Stimulated activated CD4-positive, alpha-beta T cell treated with anti-CD3 and anti-CD28 coated beads, Interleukin-15, amount 100 ng/mL, for 48 hours (primary cell): ENCODE measurements at places on chromosomes 4 and X.

DNA sequence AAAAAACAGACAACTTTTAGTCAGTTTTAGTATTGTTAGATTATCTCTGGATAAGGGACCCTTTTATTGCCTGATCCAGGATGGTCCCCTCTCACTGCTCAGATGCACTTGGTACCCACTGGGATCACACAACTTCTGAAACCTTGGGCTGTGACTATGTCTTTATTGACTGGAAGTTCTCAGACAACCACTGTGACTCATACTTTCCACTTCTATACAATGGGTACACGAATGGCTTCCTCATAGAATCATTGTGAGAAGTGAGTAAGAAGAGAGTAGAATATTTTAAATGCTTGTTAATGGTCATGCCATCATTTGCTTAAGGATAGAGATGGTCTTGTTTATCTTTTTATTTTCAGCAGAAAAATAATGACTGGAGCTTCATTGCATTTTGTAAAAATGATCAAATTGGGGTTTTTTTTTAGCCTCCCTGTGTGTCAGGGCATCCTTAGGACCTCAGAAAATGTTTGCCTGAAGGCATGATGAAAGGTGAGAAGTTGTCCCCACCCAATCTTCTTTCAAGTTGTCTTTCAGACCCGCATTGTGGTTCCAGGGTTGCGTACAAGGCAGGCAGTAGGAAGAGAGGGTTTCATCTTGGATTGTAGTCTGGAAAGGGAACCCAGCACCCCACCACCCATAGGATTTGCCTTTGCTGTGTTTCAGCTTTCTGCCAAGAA, 115.1 kb downstream of the CPEB2 start:
- peak; percentile 1 for DNase-seq

- DNase-seq, result no peak
Measured at GRCh38 chr4:156237231-156237630, 283.6 kb upstream of the CTSO start.

GRCh38 chr4:108762559-108763225, at the start of gene ETNPPL:
Gene ETNPPL (minus strand): TSS chr4:108763053. CDS start chr4:108762898, 155 bp downstream.
- peak; percentile 5 for DNase-seq

DNA sequence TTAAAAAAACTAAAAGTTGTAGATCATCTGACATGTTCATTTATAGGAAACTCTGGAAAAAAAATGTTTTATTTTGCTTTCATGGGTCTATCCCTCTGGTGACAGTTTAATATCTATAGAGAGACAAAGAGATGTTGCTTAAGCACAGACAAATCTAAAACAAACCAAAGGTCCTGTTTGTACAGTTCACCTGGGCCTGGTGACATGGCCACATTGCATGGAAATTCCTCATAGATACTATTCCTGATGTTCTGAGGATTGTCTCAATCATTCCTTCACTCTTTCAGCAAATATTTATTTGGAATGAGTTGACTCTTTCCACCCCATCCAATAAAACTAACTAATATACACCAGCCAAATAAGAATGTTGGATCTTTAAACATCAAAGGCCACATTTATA, 259.1 kb upstream of the NOCT start:
- no peak for DNase-seq

DNA sequence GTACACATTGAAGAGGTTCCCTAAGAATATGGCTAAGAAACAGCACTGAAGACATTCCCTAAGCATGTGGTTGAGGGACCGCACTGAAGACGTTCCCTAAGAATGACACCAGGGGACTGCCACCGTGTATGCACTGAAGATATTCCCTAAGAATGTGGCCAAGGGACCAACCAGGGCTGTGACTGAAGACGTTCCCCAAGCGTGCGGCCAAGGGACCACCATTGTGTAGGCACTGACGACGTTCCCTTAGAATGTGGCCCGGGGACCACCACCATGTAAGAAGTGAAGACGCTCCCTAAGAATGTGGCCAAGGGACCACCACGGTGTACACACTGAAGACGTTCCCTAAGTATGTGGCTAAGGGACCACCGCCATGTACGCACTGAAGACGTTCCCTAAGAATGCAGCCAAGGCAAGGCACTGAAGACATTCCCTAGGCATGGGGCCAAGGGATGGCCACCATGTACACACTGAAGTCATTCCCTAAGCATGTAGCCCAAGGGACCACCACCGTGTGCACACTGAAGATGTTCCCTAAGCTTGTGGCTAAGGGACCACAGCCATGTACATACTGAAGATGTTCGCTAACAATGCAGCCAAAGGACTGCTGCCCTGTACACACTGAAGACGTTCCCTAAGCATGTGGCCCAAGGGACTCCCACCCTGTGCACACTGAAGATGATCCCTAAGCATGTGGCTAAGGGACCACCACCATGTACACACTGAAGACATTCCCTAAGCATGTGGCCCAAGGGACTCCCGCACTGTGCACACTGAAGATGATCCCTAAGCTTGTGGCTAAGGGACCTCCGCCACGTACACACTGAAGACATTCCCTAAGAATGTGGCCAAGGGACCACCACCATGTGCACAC, 22.0 kb downstream of the DHRSX start:
- no peak for DNase-seq

DNA sequence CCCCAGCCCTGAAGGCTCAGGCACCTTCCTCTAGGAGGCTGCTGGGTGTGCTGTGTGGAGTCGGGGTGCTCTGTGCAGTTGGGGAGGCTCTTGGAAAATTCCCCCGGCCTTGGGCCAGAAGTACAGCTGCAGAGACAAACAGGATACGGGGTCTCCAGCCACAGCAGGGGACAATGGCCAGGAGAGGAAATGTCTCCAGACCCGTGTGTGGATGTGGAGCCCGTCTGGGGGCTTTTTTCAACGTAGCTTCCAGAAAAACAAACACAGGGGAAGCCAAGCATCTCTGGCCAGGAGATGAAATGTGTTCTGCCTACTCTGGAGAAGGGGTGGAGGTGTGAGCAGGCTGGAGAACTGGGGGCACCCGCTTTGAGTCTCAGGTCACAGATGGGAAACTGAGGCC, 3.7 kb upstream of the SH3TC1 start:
- DNase-seq, result no peak

- DNase-seq, result no peak
Measured at GRCh38 chr4:8254076-8254475, 15.5 kb upstream of the HTRA3 start.

DNA sequence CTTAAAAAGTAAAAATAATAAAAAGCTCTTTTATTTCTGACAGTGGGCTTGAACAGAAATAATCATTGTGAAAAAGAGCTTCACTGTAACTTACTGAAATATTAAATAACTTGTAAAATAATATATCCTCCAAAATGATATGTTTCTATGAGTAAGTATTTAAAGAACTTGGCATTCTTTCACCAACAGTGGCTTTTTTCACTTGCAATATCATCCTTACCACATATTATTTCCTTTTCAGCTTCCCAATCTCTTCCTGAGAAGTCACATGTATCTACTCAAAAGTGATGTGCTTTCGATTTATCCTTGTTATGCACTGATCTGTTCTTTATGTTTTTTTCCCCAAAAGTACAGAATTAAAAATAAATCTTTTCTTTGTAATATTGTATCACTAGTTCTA, 2.2 kb upstream of the PCDH18 start:
- no peak for DNase-seq

DNA sequence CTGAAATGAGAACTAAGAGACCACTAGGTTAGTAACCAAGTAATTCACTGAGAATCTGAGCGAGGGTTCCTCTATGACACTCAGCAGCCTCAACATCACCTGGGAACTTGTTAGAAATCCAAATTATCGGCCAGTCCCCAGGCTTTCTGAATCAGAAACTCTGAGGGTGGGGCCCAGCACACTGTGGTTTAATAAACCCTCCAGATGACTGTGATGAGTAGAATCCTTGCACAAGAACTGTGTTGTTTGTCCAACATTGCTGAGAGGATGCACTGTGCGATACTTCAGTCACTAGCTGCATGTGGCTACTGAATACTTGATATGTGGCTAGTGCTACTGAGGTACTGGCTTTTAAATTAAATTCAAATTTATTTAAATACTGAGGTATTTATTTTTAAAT, 243.9 kb downstream of the MAML3 start:
- no peak for DNase-seq

- DNase-seq, result no peak
Measured at GRCh38 chrX:24175276-24175675, 25.7 kb downstream of the ZFX start.

GRCh38 chr4:25890571-25891485, 23.2 kb upstream of the SMIM20 start:
- DNase-seq, result no peak

GRCh38 chr4:3740256-3740655, 25.9 kb upstream of the ADRA2C start:
- DNase-seq, result no peak

GRCh38 chr4:81471588-81472280, at the start of gene RASGEF1B:
Gene RASGEF1B (minus strand): TSS chr4:81471907. CDS start chr4:81459508, 12,399 bp downstream.
- peak; percentile 85 for DNase-seq

DNA sequence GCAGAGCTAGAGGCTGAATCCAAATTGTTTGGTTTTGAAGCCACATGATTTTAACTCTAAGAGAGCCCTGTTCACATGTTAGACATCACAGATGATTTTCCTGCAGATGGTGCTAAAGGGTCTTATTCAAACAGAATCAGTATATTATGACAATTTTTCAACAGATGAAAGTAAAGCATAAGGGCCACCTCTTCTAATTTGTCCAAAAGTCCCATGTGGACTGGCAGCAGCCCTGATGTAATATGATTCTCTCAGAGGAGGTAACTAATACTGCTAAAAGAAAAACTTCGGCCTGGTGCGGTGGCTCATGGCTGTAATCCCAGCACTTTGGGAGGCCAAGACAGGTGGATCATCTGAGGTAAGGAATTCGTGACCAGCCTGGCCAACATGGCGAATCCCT, 26.0 kb upstream of the SETD7 start:
- DNase-seq, result no peak

- no peak for DNase-seq
Measured at GRCh38 chr4:95093936-95094929, 336.5 kb downstream of the BMPR1B start.
